Stimulated activated CD4-positive, alpha-beta T cell treated with anti-CD3 and anti-CD28 coated beads, TNF-alpha, amount 100 ng/mL, for 24 hours (primary cell): ENCODE measurements at places on chromosomes 7 and 10.

DNA sequence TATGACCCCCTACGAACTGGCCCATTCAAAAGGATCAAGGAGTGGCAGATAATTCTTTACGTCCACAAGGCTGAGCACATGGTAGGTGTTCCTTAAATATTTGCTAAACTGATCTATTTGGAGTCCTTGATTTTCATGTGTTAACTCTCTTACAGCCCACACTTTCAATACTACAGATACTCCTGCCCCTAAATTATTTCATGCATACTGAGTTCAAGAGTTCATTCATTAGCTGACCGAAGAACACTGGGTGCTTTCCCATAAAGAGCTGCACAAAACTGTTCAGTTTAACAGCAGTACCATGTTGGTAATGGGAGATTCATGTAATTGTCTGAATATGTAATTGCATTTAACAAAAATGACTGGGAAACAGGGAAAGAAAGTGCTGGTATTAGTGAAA is 170.5 kb upstream of the ADO start:
- no peak for DNase-seq

DNA sequence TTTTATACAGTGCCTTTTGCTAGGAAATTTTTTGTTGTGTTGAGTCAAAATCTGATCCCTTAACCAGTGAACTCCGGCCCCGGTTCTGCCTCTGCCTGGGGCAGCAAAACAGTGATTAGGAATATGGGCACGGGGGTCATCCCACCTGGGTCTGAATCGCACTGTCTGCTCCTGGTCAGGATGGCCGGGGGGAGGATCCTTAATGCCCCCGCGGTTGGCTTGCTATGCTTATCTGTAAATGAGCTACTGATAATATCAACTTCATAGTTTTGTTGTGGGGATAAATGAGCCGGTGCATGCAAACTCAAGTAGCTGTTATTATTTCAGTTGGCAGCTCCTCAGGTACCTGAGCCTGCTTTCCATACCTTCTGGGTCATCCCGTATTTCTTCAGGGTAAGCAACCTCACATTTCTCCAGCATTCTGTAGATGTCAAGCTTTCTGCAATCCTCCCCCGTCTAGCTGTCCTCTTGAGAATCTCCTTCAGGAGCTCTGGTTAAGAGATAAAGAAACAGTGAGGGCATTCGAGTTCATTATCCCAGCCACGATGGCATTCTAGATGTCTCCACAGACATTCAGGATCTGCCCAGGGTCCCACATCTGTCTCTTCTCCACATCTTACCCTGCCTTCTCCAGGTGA is 592.2 kb downstream of the SDK1 start:
- no peak for DNase-seq

- DNase-seq, result no peak
Observed at GRCh38 chr10:114987995-114988394, 50.0 kb downstream of the TRUB1 start.

- DNase-seq, result no peak
Observed at GRCh38 chr10:79202188-79203013, 133.6 kb downstream of the ZMIZ1 start.

- DNase-seq, result no peak
Observed at GRCh38 chr10:132489704-132490534, 47.7 kb upstream of the INPP5A start.

GRCh38 chr7:105875505-105875904 is 894 bp downstream of the ATXN7L1 start:
- no peak for DNase-seq

DNA sequence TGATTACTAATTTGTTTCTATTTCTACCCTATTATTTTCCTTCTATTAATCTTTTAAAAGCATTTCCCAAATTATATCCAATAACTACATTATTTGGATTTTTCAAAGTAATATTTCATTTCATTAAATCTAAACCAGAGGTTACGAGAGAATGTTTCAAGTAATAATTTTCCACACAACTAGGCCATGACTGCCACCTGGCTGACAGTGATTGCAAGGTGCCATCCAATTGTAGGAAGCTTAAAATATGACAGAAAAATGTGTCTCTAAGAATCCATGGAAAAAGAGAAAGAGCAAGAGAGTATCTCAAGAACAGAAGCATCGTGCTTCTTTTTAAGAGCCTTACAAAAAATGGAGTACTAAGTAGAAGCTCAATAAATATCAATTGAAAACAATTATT is 48.7 kb downstream of the TPK1 start:
- no peak for DNase-seq

DNA sequence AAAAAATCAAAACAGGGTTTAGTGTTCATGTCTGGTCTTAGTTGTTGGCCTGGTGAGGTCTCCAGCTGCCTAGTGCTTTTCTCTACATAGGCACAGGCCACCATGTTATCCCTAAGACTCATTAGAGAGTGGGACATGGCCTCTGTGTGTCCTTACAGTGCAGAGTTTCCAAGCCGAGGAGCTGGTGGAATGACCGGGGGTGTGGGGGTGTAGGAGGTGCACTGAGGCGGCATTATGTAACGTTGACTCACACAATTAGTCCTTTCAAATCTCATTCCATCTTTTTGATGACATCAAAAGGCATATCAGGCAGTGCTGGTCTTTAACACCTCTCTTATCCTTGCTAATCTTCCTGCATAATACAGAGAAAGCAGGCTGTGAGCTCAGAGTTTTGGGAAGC is 71.3 kb downstream of the MTPN start:
- DNase-seq, result no peak

- no peak for DNase-seq
Observed at GRCh38 chr7:24945899-24946298, 34.1 kb downstream of the OSBPL3 start.

DNA sequence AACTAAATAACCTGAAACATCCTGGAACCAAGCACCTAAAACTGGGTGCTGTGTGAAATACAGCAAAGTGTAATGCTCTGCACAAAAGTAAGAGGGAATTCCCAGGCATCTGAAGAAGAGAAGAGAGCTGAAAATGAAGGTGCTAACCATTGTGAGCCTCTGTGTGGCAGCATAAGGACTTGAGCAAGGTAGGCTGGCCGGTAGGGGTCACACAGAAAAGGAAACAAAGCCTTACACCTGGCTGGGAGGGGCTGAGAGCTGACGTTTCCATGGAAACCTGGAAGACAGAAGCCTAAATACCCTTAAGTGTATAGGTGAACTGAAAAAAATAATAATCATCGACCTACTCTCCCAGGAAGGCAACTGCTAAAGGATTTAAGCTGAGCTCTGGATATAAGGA is 48.6 kb downstream of the CUL1 start:
- no peak for DNase-seq

DNA sequence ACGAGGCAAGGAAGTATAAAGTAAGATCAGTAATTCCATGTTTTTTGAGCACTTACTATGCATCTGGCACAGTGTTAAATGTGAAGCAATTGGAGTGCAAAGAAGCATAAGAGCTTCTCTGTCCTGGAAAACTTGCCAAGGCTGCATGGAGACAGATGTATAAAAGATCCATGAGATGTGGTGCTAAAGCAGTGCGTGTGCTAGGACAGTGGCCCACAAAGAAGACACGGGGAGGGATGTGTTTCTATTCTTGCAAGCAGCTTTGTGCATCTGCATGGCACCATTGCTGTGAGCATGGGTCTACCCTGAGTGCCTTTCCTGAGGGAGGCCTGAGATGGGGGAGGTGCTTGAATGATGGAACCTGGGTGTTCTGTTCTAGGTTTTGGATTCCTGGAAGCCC is 5.1 kb upstream of the CDHR3 start:
- DNase-seq, result no peak

DNA sequence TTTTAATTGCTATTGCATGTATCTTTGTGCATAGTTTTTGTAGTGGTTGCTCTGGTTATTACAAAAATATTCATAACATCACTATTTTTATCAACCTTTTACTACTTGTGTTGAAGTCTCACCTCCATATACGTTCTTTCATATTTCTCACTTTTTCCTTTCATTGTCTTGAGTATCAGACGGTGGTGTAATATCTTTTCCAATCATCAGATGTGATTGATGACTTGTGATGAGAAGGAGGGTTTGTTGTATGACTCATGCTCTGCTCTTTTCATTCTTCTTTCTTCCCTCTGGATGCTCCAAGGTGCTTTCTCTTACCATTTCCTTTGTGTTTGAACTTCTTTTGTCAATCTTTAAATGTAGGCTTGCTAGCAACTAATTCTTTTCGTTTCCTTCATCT is 310.2 kb downstream of the TNS3 start:
- no peak for DNase-seq

GRCh38 chr7:45112648-45113047 is 1.2 kb upstream of the TBRG4 start:
- DNase-seq, result no peak

DNA sequence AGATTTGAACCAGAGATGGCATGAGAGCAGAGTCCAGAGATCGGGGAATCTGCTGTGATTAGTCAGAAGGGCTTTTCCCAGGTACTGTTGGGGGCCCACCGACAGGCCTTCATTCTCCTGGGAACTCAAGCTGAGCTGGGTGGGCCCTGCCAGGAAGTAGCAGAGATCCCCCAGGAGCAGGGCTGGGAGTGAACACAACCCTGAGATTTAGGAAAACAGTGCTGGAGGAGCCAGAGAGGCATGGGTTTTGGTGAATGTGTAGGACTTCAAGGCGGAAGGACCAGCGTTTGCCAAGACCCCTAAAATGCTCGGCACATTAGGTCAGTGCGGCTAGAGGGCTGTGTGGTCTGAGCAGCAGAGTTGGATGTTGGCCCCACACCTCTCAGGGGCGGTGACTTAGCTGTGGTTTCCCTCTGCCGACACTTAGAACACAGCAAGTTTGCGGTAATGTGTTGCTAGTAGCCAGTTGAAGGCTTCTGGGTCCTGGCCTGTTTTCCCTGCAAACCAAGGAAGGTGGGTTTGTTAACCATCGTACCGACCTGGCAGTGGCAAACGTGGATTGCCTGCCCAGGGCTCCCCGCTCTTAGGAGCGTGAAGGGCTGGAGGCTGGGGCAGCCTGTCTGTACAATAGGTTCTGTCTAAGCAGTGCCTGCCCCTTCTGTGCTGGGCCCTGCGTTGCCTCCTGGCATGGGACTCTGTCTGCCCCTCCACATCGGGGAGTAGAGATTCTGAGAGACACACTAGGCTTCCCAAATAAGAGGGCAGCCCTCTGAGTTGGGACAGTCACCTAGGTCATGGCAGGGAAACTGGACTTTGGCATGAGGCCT is 14.0 kb downstream of the NACAD start:
- no peak for DNase-seq

GRCh38 chr7:130394421-130395195 is 14.3 kb downstream of the CPA1 start:
- DNase-seq, result no peak

DNA sequence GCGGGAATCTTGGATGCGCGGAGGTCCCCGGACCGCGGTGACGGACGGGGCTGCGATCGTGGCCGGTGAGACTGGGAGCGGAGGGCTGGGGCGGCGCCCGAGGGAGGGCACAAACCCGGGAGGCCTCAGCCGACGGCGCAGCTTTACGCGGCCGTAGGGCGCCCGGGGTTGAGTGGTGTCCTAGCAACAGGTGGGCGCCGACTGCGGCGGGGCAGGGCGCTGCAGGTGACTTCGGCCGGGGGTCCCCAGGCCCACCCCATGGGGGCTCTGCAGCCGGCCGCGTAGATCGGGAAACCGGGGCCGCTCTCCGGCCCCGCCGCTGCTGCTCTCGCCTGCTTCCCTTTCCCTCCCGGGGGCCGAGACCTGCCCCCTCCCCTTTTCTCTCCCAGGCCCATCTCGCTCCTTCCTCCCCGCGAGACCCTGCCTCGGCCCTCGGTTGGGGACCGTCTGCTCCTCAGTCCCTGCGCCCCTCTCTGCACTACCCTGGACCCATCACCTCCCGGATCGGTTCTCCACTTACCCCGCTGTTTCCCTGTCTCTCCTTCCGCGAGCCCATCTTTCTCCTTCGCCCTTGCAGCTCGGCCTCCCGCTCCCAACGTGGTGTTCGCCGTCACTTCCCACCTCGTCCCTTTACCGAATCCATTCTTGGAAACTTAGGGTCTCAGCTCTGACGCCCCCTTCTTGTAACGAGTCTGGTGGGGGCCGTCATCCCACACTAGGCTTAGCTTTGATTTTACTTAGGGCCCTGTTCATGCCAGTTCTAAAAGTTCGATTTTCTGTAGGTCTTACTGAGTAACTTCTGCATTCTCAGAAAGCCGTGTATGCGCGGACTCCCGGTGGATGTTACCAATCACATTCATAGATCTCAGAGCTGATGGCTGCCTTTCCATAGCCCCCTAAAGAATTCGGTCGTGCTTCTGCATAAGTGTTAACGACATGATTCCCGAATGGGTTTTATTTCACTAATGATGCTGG is 18.5 kb upstream of the ACBD5 start:
- no peak for DNase-seq

GRCh38 chr10:71482620-71483019 is 85.9 kb downstream of the CDH23 start:
- DNase-seq, result no peak

DNA sequence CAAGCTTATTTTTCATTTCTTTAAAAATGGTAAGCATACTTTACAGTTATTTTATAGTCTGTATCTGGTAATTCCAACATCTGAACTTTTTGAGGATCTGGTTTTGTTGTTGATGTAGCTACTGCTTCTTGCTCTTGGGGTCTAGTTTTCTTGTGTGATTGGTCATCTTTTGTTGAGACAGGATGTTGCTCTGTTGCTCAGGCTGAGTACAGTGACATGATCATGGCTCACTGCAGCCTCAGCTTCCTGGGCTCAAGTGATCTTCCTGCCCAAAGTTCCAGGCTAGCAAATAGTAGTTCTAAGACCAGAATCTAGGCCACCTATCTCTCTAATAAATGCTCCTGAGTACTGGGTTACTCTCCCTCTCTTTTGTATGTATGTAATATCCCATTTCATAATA is 75.7 kb downstream of the NRCAM start:
- no peak for DNase-seq

- no peak for DNase-seq
Observed at GRCh38 chr7:8217200-8218068, 44.5 kb downstream of the ICA1 start.

DNA sequence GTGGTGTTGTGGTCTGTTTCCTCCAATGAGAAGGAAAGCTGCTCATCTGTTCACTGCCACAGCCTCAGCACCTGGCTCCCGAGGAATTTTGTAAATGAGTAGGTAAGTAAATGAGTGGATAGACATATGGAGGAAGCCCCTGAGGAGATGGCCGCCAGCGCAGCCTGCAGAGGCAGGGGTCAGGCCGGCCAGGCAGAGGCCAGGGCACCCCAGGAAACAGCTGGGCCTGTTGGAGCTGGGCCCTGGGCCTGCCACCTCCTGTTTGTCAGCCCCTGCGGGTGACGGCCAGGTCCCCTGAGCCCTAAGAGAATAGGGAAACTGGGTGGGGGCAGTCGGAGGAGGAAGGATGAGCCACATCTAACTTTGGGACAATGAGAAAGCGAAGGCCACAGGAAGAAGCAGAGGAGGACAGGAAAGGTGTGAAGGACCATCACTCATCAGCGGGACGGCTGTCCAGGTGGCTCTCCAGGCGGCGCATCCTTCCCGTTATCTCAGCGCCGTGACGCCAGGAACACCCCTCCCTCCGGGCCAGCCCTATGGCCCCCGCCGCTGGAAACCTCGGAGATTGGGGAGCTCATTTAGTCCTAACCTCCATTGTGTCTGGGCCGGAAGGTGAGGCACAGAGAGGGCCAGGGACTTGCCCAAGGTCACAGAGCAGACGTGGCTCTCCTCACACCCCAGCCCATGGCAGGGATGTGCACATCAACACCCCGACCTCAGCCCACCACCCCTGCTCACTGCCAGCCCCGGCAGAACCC is 142.3 kb upstream of the UNC5B start:
- DNase-seq, result no peak
